ENCODE measurements at places on chromosomes 2 and 18.
A peak's percentile ranks its signal among the peaks of the same experiment; 100 is the strongest.

DNA sequence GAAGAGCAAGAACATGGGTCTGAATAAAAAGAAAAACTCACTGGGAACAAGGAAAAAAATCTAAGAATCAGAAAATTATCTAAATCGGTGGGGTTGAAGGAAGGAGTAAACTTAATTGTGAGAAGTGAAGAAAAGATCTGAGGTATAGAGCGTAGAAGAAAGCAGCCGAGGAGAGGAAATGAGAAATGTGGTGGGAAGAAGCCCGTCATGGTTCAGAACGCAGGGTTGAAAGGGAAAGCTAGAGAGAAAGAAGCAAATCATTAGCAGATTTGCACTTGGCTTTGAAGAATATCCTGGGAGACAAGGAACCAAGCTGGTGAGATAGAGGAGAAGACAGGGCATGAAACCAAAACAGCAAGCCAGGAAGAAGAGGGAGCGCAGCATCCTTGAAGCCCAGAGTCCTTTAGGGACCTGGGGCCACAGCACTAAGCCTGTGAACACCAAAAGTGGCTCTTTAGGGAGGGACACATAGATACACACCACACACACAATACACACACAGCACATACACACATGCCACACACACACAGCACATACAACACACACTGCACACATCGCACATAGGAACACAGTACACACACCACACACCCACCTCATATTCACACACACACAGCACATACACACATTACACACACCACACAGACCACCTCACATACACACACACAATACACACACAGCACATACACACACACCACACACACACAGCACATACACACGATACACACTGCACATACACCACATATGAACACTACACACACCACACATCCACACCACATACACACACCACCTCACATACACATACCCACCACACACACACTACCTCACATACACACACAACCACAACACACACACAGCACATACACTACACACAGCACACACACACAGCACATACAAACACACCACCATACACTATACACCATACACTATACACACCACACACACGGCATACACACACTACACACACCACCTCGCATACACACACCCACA, 274.6 kb downstream of the ETAA1 start:
- no peak for DNase-seq

DNA sequence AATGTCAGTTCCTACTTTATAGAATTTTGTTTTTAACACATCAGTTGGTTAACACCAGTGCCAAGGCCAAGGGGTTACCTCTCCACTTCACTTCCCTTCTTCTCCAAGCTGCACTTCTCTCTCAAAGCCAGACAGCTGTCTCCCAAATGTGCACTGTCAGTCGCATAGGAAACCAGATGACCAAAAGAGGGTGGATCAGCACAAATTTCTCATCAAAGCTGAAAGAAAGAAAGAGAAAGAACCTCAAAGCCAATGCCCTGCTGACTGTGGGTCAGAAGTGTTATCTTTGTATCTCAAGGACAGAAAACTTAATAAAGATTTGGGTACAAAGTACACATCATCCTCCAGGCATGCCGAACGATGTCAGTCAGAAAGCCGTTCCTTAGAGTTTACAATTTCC, 32.2 kb downstream of the SPATS2L start:
- DNase-seq: no peak

DNA sequence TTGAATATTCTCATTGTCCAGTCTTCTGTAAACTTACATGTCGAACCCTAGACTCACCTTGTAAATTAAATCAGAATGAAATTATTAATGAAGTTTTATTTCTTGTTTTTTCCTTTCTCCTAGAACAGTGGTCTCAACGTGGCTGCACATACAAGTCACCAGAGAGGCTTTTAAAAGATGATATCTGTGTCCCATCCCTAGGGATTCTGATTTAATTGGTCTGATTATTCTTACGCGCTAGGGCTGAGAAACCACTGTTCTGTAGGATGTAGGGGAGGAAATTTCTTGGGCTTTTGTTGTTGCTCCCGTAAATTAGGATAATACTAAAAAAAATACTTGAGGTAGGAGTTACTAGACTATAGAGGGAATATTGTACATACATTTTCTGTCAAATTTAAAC, 32.1 kb downstream of the PPM1B start:
- DNase-seq: no peak

- no peak for DNase-seq
Observed at GRCh38 chr2:75102011-75102410, 97.3 kb downstream of the TACR1 start.

GRCh38 chr18:66393463-66393862, 210.4 kb downstream of the CDH19 start:
- no peak for DNase-seq

DNA sequence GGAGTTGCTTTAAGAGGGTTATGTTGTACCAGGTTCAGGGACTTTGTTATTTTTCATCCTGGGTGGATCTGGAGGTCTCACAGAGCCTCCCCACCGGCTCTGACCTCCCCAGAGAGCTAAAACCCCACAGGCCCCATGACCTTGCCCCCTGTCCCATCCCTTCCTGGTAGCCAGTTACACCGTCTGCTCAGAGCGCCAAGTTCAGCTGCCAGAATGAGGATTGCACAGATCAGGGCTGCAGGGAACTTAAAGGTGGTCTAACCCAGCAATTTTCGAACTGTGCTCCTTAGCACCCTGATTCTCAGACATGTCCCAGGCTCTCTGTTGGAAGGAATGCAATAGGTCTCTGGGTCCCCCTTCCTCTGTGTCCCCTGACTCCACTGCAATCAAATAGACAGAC, 32.1 kb downstream of the ATOH8 start:
- DNase-seq: no peak

- no peak for DNase-seq
Observed at GRCh38 chr2:201859949-201860348, 53.6 kb downstream of the CDK15 start.

DNA sequence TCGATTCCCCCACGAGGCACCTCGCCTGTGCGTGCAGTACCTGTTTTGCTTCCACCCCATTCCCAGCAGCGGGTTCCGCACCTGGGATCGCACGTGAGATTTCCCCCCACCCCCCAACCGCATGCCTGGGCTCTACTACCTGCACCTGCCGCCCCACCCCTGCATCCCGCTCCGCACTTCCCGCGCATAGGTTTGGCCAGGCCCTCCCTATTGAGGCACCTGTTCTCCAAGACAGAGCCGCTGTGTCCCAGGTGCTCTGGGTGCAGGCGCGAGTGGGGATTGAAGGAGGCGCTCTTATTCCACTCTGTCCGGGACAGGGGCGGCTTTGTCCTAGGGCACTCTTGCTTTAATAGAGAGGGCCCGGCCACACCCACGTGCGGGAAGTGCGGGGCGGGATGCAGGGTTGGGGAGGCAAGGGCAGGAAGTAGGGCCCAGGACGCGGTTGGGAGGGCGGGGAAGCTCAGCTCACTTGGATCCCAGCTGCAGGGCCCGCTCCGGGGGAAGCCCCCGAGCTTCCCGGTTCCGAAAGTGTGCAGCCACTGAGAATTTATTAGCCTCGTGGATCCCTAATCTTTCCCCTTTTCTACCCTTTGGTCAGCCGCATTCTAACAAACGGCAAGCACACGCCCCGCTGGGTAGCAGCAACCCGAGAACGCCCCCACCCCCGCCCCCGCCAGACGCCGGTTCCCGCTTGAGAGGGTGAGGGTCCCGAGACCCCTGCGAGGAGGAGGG, 670 bp upstream of the MOCOS start:
- no peak for DNase-seq

DNA sequence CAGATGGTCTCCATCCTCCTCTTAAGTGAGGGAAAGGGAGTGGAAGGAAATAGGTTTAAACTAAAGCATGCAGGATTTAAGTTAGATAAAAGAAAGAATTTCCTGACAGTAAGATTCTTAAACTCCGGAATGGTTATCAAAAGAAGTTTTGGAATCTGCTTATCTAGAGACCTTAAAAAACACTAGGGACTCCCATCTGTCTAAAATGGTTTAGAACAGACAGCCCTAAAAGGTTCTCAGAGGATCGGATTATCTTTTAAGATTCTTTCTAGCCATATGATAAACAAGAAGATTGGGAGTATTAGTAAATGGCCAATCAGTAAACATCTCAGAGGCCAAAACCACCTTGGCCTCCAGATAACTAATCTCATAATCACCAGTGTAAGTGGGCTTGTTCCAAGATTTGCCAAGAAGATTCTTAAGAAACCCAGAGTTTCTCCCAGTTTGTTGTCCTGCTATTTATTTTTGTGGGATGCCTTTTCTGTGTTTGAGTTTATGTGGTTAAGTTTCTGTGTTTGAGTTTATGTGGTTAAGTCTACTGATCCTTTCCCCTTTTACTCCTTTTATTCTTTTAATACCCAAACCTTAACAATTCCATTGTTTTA, 314.9 kb upstream of the NRP2 start:
- DNase-seq: no peak

GRCh38 chr18:4181882-4182568, 273.1 kb downstream of the DLGAP1 start:
- no peak for DNase-seq

GRCh38 chr2:76268902-76269620, 558.3 kb upstream of the GCFC2 start:
- DNase-seq: no peak

DNA sequence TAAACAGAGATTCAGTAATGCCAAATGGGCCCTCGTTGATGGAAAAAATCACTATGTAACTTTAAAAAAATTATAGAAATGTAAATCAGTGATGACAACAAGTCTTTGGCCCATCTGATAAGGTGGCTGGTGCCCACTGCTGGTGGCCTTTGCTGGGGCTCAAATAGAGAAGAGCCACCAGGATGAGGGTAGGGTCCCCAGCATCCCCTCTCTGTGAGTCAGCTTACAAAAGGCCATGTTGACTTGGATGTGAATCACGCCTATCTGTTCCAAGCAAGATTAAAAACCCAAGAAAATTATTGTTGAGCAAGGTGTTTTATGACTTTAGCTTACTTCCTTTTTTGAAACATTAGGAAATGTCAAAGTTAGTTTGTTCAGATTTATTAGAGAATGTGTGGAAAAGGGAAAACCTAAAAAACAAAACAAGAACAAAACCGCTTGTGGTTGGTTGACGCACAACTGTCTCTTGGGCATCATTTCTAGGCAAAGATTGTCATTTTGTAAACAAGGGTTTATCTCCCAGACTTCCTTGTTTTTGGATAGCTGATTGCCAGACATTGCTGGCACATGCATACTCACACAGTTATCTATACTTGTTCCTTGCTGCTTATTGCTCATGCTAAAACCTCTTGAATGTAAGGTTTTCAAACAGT, 53.7 kb upstream of the ZNF396 start:
- no peak for DNase-seq

DNA sequence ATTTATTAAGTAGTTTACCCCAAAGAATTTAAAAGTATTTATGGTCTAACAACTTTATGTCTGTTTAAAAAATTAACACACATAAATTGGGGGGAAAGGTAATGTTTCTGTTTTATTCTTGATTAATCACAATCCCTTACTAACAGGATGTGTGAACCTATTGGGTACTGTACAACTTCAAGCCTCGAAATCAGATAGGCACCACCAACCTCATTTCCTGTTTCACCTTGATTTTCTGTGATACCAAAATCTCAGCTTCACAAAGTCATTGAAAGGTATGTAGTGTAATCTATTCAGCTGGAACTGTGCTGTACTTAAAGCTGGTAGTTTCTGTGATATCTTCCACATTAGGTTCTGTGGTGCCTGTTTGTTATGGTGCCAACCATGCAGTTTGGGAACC, 4.0 kb downstream of the RNMT start:
- DNase-seq: peak; percentile 33

GRCh38 chr18:49898421-49898820, 85.1 kb upstream of the ACAA2 start:
- DNase-seq: peak; percentile 52

- DNase-seq: no peak
Observed at GRCh38 chr18:14100503-14101286, 31.5 kb downstream of the ZNF519 start.

DNA sequence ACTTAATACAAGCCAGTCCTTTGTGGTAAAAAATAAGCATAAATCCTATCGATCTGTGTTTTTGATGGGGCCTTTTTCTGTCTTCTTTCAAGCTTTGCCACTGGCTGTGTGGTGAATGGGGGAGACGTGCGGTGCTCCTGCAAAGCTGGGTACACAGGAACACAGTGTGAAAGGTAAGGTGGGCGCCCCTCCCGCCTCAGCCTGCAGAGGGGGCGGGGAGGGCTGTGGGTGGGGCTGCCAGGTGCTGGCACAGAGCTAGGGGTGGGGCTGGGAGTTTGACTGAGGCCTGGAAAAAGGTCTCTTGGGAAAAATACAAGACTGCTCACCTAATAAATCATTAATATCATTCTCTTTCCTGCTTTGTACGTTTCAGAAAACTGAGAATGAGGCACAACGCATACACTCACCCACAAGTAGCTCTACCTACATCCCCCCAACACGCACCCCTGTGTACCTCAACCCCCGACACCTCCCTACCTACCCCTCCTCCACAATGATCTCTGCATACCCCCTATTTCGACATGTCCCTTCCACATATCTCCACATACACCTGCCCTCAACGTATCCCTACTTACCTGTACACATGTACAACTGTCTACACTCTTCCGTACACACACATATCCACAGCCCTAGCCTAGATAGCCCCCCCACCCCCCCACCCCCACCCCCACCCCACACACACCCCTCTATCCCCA, 129.7 kb upstream of the TTC39C start:
- no peak for DNase-seq

DNA sequence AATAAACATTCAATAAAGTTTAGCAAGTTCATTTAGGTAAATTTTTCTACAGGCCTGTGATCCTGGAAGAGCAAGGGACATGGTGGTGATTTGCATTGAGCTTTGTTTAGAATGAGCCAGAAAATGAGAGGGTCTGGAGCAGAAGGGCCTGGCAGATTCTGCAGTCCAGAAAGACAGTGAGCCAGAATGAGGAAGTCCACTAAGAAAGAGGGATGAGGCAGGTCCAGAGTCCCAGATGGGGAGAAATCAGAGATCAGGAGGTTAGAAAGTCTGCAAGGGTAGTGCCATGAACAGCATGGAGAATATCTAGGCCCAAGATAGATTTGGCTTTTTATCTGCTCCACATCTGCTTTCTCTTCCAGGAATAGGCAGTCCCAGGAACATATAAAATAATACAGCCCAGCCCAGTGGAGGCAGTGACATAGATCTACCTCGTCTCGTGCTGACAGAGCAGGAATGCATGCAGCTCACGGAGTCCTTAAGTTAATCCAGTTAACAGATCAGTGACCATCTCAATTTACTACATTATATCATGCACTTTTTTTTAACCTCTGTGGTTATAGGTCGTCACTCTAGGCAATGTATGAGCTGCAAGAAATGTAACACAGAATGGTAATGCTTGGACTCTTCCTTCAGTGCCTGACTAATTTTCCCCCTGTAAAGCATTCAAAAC, 429.0 kb downstream of the SUCLG1 start:
- DNase-seq: no peak

DNA sequence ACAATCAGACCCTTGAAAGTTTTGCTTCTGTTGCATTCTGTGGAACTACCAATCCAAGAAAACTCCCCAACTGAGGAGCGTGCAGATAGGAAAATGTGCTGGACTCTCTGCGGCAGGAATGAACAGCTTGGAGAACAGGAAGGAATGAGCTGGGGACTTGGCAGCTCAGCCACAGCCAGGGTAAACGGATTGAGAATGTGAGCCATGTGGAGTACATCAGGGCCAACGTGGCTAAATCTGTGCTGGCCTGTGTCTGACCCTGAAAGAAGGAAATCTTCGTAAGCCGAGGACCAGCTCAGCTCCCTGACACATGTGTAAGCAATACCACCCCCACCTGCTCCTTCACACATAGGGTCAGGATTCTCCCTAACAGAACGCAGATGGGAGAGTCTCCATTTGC, 1023.7 kb downstream of the BCL11A start:
- DNase-seq: no peak

Data from central memory CD4-positive, alpha-beta T cell (primary cell).